ENCODE measurements at places on chromosomes 3 and 15. TPM values are rescaled to one million over a fixed set of nuclear protein-coding genes. Genes with fewer than 3 reads are reported as not detected.

Gene WNT7A
- total RNA-seq: 0.11 TPM

- DNase-seq: no peak
- no peaks in the 10 kb centered on the region for H3K27me3 ChIP-seq
- H3K4me1 ChIP-seq: no peaks in the 10 kb centered on the region
Observed at GRCh38 chr3:180990505-180990904, 969 bp upstream of the DNAJC19 start.

- H3K4me1 ChIP-seq: no peaks in the 10 kb centered on the region
- no peak for DNase-seq
- H3K27me3 ChIP-seq: no peaks in the 10 kb centered on the region
- no peak overlapping the region for H3K27ac ChIP-seq
- no peaks in the 10 kb centered on the region for H3K36me3 ChIP-seq
Observed at GRCh38 chr3:169179722-169180121, 483.8 kb downstream of the MECOM start.

DNA sequence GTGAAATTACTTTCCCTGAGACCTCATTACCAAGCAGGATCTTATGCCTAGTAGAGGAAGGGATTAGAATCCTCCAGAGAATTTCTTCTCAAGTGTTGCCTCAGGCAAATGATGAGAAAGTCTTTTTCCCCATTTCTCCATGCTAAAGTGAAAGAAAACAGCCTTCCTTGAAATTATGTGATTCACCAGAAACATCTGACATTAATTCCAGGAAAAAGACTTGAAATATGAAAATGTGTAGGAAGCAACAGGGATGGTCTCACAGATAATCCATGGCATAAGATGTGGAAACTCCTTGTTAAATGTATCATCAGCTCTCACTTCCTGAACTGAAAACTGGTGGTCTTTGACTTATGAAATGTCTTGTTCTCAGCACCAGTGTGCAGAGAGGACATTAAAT is 17.9 kb upstream of the ABI3BP start:
- no peaks in the 10 kb centered on the region for H3K4me1 ChIP-seq
- H3K27me3 ChIP-seq: no peaks in the 10 kb centered on the region
- no peak for DNase-seq

DNA sequence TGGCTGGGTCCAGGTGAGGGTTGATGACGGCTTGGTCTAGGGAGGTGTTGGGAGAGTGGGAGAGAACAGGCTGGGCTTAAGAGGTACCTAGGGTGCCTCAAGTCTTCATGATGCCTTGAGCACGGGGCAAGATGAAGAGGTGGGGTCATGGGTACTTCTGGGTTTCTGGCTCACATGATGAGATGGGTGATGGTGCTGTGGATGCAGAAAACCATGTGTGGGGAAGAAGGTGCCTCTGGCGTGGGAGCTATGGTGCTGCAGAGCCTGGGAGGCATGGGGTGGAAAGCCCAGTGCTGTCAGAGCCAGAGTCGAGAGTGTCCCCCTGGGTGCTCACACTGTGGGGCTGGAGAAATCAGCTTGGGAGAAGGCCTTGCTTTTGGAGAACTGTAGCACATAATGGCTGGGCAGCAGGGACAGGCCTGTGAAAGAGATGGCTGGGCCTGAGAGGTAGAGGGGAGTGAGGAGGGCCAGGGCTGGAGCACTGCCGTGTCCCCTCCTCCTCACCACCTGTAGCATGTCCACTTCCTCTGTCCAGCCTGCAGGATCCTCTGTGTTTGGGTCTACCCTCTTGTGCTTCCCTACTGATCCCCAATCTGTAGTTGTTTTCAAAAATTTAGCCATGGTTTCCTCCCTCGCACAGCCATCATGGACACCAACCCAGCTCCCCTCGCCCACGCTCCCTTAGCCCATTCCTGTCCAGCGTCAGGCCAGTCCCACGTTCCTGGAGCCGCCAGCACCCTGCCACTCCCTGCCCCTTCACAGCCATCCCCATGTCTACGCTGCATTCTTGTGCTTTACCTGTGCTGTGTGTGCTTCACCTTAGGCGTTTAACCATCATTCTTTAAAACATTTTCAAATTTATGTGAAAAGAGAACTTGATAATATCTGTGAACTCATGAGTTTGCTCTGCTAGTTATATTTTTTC is 132.0 kb downstream of the EEFSEC start:
- no peak for DNase-seq
- no peaks in the 10 kb centered on the region for H3K27me3 ChIP-seq
- H3K36me3 ChIP-seq: no peaks in the 10 kb centered on the region
- H3K4me1 ChIP-seq: peaks cover 9% of the 10 kb centered on the region
- no peak overlapping the region for H3K4me3 ChIP-seq
- peak overlapping the region; percentile 4 for H3K27ac ChIP-seq

DNA sequence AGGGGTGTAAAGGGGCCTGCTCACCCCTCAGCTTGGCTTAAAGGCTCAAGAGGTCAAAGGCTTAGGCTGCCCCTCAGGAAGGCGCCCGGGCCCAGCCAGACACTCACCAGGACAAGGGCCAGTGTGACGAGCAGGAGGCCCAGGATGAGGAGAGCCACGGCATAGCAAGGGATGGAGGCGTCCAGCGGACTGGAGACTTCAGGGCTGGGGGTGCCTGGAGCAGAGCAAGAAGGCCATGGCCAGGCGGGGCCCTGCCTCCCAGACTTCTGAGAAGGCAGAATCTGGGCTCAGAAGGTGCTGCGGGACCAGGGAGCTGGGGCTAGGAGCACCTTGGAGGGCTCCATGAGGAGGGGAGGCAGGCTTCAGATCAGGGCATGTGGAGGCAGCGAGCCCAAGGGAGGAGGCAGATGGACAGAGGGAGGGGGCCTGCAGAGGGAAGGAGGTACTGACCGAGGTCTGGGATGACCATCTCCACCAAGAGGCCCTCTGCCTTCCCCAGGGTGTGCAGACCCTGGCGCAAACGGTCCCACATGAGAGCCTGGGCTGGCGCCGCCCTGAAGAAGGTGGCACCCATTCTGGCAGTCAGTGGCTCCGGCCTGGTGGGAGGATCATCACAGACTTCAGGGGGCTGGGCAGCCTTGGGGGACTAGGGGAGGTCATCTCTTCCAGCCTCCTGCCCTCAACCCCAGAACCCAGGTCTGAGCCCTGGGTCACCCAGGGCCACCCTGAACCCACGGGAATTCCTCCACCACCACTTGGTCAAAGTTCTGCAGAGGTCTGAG is 24.5 kb downstream of the C15orf39 start:
- DNase-seq: no peak
- H3K4me3 ChIP-seq: no peak overlapping the region
- no peak overlapping the region for H3K27ac ChIP-seq
- no peaks in the 10 kb centered on the region for H3K27me3 ChIP-seq

Gene CCR3
- total RNA-seq: not detected

Gene VWA5B2
- 0.46 TPM for total RNA-seq

DNA sequence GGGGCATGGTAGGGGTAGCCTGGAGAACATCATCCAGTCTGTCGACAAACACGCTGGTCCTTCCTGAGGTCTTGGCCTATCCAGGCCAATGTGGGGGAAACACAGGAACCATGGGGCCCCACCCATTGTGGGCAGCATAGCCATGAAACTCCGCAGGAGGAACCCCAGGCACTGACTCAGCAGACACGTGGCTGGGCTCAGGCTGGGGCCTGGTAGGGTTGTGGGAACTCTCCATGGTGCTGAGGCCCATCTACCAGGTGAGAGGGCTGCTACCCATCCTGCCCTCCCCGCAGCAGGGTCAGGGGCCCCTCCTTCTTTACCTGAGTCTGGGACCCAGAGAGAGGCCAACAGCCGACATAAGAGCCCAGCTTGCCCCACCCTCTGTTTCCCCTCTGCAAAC is 22.6 kb upstream of the CACNA2D2 start:
- no peak overlapping the region for H3K27ac ChIP-seq
- H3K4me1 ChIP-seq: no peaks in the 10 kb centered on the region
- H3K4me3 ChIP-seq: no peak overlapping the region
- H3K27me3 ChIP-seq: no peaks in the 10 kb centered on the region

GRCh38 chr15:39142500-39142899 is 438.4 kb upstream of the THBS1 start:
- no peak overlapping the region for H3K27ac ChIP-seq
- DNase-seq: no peak
- H3K36me3 ChIP-seq: no peaks in the 10 kb centered on the region
- H3K4me1 ChIP-seq: no peaks in the 10 kb centered on the region
- no peak overlapping the region for H3K4me3 ChIP-seq

DNA sequence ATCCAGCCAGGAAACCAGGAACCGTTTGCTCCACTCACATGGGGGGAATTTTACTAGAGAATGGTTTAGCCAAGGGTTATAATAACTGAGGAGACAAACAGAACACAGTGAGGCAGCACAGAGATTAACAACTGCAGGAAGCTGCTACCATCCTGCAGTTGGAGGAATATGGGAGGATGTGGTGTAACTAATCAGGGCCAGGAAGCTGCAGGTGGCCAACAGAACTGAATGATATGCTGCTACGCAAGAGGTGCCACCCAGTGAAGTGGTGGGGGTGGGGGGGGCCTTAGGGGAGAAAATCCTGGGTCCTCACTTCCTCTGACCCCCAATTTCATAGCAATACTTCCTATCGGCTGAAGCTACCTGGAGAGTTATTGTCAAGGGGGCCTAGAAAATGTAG is 306.4 kb upstream of the STT3B start:
- no peaks in the 10 kb centered on the region for H3K36me3 ChIP-seq
- no peak overlapping the region for H3K27ac ChIP-seq
- DNase-seq: no peak
- peaks cover 10% of the 10 kb centered on the region for H3K4me1 ChIP-seq
- H3K4me3 ChIP-seq: no peak overlapping the region
- H3K27me3 ChIP-seq: no peaks in the 10 kb centered on the region

DNA sequence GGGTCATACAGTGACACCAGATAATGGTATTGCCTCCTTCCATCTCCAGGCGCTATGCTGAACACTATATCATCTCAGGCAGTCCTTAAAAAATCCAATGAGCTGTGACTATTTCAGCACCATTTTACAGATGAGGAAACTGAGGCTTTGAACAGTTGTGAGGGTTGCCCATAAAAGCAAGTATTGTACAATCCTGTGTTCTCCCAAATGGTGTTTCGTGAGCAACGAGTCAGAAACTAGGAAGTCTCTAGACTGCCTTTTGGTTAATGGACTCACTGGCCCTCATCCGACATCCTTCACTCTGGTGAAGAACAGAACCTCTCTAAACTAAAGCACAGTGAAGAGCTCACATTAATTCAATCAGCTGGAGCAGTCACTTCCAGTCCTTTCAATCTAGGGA is 61.8 kb downstream of the ATP8B4 start:
- no peak overlapping the region for H3K27ac ChIP-seq
- H3K4me3 ChIP-seq: no peak overlapping the region
- H3K36me3 ChIP-seq: no peaks in the 10 kb centered on the region
- no peaks in the 10 kb centered on the region for H3K4me1 ChIP-seq

- H3K4me1 ChIP-seq: no peaks in the 10 kb centered on the region
- DNase-seq: no peak
- H3K4me3 ChIP-seq: no peak overlapping the region
- H3K27me3 ChIP-seq: no peaks in the 10 kb centered on the region
- no peaks in the 10 kb centered on the region for H3K36me3 ChIP-seq
Observed at GRCh38 chr15:64858021-64858575, 16.4 kb downstream of the PLEKHO2 start.

DNA sequence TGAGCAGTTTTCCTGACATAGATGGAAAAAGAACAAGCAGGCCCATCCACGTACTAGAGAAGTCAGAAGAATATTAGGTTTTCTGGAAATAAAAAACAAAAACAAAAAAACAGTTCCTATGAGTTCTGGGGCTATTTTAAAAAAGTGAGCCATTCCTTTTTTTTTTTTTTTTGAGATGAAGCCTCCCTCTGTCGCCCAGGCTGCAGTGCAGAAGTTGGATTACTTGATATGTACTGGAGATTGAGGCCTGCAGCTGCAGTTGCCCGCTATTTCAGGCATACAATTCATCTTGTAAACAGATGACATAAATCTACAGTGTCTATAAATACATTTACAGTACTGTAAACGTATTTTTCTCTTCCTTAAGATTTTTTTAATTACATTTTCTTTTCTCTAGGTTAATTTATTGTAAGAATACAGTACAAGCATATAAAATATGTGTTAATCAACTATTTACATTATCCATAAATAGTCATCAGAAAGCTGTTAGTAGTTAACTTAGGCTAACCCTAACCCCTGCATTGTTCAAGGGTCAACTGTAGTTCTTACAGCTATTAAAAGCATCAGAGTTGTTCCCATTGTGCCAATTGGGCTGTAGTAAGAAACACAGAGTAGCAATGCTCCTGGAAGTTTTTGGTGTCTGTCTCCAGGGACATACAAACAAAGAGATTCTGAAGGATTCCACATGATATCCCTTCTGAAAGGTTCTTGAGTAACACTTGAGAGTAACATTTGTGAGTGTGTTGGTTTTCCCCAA is 11.2 kb upstream of the ACTL6A start:
- H3K36me3 ChIP-seq: no peaks in the 10 kb centered on the region
- no peak overlapping the region for H3K27ac ChIP-seq
- DNase-seq: no peak
- no peaks in the 10 kb centered on the region for H3K4me1 ChIP-seq
- no peak overlapping the region for H3K4me3 ChIP-seq

Gene CTXN2
- not detected for total RNA-seq

Gene GCNT3
- total RNA-seq: 1.5 TPM

Gene DPPA2
- total RNA-seq: 2.1 TPM

GRCh38 chr3:12351145-12351544 is 62.3 kb downstream of the PPARG start:
- H3K4me1 ChIP-seq: no peaks in the 10 kb centered on the region
- no peaks in the 10 kb centered on the region for H3K36me3 ChIP-seq
- DNase-seq: no peak
- H3K27ac ChIP-seq: no peak overlapping the region

DNA sequence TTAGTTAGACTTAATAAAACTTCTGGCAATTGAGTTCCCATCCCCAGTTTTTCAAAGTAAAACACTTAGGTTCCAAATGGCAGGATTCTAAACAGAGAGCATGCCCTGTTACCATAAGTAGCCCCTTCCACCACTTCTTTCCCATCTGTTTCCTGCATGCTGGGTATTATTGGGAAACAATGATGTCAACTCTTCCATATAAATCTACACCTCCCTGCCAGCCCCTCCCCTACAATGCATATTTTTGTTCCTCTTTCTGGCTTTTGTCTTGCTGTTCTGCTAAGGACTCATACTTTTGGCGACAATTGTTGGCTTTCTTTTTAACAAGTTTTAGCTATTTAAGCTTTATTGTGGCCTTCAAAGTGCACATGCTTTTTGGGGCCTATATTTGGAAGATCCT is 11.1 kb downstream of the ARHGAP31 start:
- H3K36me3 ChIP-seq: no peaks in the 10 kb centered on the region
- no peak for DNase-seq
- no peak overlapping the region for H3K4me3 ChIP-seq

DNA sequence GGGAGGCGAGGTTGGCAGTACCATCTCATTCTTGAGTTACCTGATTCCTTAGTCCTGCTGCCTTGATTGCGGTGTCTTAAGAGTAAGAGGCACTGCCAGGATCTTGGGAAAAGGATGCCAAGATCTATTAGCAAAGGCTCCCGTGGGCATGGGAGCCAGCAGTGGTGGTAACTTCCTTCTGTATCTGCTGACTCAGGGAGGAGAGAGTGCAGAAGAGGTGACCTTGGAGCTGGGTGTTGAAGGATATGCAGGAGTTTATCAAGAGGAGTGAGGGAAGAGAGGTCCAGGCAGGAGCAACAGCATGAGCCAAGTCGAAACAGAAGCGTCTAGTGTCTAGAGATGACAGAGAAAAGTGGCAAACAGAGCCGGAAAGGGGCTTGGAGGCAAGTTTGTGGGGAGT is 4.5 kb downstream of the MESP2 start:
- peaks cover 10% of the 10 kb centered on the region for H3K4me1 ChIP-seq
- H3K4me3 ChIP-seq: no peak overlapping the region
- H3K27me3 ChIP-seq: no peaks in the 10 kb centered on the region
- peak overlapping the region; percentile 47 for H3K27ac ChIP-seq

- no peaks in the 10 kb centered on the region for H3K27me3 ChIP-seq
- H3K4me1 ChIP-seq: peaks cover under 1% of the 10 kb centered on the region
- H3K27ac ChIP-seq: peak overlapping the region; percentile 97
Observed at GRCh38 chr3:177196456-177197040, 734 bp downstream of the TBL1XR1 start.

Measured in prostate gland (tissue), 2 donors.